ENCODE measurements at places on chromosomes 5 and 9.

GRCh38 chr5:159089675-159090074 lies 10.0 kb downstream of the EBF1 start:
- no peak for DNase-seq

GRCh38 chr5:156259618-156260017 lies 67.3 kb upstream of the SGCD start:
- DNase-seq, result no peak

GRCh38 chr9:3830291-3830690 lies 304.5 kb upstream of the RFX3 start:
- no peak for DNase-seq

- DNase-seq, result no peak
These were observed 71.6 kb downstream of the LRRC70 start for GRCh38 chr5:62650197-62650596.

- no peak for DNase-seq
These were observed 826.1 kb downstream of the SEMA5A start for GRCh38 chr5:8719796-8720195.

- DNase-seq, result no peak
These were observed 18.0 kb downstream of the RPS14 start for GRCh38 chr5:150431574-150431973.

GRCh38 chr5:81786991-81787390 lies 36.1 kb upstream of the SSBP2 start:
- DNase-seq, result no peak

- DNase-seq, result no peak
These were observed 29.0 kb downstream of the ETF1 start for GRCh38 chr5:138514021-138514420.

- DNase-seq, result no peak
These were observed 88.9 kb upstream of the TYRP1 start for GRCh38 chr9:12604164-12604821.

DNA sequence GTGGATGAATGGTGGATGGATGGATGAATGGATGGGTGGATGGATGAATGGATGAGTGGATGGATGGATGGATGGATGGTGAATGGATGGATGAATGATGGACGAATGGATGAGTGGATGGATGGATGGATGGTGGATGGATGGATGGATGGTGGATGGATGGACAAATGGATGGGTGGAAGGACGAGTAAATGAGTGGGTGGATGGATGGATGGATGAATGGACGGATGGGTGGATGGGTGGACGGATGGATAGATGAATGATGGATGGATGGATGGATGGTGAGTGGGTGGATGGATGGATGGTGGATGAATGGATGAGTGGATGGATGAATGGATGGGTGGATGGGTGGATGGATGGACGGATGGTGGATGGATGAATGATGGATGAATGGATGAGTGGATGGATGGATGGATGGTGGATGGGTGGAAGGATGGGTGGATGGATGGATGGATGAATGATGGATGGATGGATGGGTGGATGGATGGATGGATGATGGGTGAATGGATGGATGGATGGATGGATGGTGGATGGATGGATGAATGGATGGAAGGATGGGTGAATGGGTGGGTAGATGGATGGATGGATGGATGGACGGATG lies 58.6 kb downstream of the VAV2 start:
- no peak for DNase-seq

GRCh38 chr9:614431-614830 lies 227.1 kb upstream of the DMRT1 start:
- no peak for DNase-seq

- DNase-seq, result no peak
These were observed 541.2 kb upstream of the TRPC7 start for GRCh38 chr5:136906545-136906944.

GRCh38 chr5:82597437-82597836 lies 319.3 kb upstream of the RPS23 start:
- DNase-seq, result no peak

DNA sequence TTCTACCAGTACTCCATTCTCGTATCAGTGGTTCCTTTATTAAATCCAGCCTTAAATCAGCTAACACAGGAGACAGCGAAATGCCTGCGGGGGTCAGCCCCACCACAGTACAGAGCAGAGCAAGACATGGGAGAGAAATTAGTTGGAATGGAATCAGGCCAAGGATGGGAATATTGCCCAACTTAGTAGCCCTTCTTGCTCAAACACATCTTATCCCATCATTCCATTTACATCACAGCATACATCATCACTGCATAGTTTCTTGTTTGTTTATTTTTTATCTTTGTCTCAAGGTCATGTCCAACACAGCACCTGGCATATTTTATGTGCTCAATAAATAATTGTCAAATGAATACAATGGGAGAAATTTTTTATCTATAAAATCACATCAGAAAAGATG lies 34.3 kb upstream of the DAB2 start:
- DNase-seq, result no peak

- no peak for DNase-seq
These were observed 25.2 kb upstream of the PTGER4 start for GRCh38 chr5:40654377-40654991.

DNA sequence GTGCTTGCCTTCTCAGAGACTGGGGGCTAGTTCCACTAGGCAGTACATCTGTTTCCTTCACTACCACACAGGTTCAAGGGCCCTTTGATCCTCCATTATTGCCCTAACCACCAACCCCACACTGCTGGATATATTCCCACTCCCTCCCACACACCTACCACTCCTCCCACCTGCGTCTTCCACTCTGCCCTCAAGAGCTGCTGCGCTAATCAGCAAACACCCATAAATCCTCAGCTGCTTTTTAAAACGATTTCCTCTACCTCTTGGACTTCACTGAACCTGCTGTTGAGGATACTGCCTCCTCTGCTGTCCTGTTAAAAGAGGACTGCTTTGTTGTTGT lies 120.9 kb downstream of the MAPKAP1 start:
- DNase-seq, result peak; percentile 89

GRCh38 chr5:151222054-151222789 lies 1.7 kb downstream of the CCDC69 start:
- DNase-seq, result no peak
